ENCODE measurements at places on chromosomes 1 and 21.

GRCh38 chr1:148352470-148353053 lies 130.5 kb downstream of the PPIAL4G start:
- DNase-seq: no peak

DNA sequence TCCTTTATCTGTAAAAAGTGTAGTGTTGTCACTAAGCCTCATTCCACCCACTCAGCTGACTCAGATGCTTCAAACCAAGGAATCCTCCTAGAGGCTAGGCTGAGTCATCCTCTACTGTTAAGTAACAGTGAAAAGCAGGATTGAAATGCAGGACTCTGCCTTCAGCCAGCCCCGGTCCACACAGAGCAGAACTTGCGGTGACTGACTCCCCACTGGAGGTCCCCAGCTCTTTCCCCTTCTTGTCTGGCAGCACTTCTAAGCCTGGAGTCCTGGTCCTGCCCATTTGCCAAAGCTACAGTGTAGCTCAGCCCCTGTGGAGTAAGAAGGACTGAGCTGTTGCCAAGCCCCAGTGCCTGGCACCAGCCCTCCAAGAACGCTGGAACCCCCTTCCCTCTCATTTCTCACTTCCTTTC lies 1.7 kb downstream of the RAB7B start:
- DNase-seq: no peak

GRCh38 chr1:236768601-236769000 lies 26.5 kb upstream of the MTR start:
- DNase-seq: no peak

DNA sequence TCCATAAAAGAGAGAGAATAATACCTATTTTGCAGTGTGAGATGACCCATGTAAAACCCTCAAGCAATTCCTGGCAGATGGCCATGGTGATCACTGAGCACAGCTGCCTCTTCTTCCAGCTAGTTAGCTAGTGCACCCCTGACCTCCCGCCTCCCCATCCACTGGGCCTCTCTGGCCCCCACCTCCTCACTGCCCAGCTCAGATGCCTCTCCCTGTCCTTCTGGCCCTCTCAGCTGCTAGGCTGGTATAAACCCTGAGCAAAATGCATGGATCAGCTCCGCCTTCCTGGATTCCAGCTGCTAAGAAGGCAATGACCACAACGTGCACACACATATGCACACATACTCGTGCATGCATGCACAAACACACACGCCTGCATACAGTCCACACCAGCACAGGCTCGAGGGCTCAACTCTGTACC lies 117.2 kb downstream of the DMRTB1 start:
- no peak for DNase-seq

DNA sequence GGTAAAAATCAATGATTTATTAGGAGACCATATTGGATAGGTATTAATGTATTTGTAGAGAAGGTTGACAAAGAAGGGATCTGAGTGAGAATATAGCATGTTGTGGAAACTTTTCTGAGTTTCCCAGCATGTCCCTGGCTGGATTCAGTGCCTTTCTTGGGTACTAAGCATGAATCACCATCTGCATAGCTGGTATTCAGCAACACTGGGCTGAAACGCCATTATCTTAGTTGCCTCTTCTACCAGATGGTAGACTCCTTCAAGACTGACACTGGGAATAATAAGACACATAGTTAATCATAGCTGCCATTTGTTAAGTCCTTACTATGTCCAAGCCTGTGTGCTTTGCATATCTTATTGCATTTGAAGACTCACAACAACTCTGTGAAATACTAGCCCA lies 45.5 kb downstream of the ATP5PF start:
- no peak for DNase-seq

DNA sequence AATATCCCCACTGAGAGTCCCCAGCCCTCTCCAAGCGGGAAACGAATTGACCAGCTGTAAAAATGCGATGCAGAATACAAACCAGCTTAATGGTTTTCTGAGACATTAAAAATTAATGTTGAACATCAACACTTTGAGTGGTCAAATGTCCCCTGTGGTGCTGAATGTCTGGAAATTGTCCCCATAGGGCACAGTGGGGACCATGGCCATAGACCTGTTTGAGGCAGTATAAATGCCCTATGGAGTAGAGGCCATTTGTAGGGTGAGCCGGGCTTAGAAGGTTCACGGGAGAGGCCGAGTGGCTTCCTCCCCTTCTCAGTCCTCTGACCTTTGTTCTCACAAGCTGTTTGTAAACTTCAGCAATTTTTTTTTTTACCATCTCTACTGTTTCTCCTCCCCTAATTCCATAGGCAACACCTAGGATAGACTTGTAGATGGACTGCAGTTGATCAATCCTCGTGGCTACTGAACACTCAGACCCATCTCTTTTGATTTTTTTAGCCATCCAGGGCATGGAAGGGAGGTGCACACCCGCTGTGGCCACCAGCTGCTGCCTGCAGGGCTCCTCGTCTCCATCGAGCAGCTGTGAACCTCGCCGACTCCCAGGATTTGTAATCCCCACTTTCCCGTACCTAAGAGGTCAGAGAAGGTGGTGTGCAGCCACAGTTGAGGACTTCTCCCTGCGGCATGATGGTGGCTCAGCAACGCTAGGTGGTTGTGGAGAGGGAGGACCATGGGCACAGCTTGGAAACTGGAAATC lies 41.0 kb downstream of the KAZN start:
- no peak for DNase-seq

DNA sequence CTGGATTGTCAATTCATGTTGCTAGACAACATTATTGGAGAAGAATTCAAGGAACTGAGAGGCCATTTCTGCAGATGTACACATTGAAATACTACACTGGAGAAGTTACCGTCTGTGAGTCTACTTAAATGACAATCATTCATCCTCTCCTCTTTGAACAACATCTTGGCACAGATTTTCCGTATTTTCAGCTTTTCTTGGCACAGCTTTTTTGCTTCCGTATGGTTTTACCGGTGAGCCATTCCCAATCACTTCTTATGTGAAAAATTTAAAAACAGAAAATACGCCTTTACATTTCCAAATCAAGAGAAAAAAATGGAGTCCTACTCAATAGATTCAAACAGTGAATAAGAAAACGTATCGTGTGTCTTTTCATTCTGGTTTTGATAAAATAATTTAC lies 1493.7 kb downstream of the AMY1C start:
- no peak for DNase-seq

GRCh38 chr1:167328816-167329483 lies 108.3 kb downstream of the POU2F1 start:
- DNase-seq: no peak

GRCh38 chr1:118136187-118136941 lies 48.7 kb downstream of the SPAG17 start:
- no peak for DNase-seq

DNA sequence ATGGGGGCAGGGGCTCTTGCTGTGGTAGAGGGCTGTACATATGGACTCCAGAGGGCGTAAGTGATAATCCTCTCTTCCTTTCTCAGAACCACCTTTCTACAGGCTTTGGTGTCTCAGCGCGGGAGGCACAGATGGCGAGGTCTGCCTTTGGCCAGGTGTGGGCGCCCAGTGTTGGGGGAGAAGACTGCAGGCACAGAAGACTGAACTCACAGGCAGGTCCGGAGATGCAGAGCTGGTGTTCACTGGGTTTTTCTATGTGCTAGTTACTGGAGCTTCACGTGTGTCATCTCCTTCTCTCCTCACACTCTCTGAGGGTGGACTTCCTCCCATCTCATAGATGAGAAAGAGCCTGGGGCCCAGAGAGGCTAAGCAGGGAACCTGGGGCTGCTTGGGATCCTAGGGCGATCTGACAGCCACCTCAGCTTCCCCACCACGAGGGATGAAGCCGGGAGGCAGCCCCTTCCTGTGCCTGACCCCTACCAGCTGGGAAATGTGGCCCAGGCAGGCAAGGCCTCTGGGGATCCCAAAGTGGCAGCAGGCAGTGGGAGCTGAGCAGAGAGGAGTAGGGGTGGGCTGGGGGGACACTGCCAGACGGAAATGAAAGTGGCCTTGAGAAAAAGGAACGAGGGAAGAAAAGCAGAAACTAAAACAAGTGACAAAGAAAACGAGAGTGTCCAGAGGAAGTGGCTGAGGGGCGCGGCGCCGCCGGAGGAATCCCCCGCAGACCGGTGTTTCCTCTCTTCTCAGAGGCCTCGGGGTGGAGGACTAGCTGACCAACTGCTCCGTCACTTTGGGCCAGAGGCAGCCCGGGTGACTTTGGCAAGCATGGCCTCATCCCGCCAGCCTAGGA lies 191.6 kb downstream of the HIVEP3 start:
- no peak for DNase-seq

- no peak for DNase-seq
Observed at GRCh38 chr1:43565600-43566360, 35.1 kb downstream of the PTPRF start.

DNA sequence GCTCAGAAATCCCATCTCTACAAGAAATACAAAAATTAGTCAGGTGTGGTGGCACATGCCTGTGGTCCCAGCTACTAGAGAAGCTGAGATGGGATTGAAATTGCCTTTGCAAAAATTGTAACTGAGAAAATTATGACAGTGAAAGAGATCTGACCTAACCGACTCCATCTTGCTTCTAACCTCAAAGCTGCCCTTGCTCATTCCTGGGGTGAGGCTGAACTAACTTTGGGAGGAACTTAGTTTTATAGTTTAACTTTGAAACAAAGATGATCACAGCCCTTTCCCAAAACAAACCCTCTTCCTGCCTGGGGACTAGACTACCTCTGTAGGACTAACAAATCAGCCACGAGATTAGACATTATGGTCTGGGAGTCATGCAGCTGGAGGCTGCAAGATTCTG lies 33.8 kb upstream of the ERO1B start:
- no peak for DNase-seq

DNA sequence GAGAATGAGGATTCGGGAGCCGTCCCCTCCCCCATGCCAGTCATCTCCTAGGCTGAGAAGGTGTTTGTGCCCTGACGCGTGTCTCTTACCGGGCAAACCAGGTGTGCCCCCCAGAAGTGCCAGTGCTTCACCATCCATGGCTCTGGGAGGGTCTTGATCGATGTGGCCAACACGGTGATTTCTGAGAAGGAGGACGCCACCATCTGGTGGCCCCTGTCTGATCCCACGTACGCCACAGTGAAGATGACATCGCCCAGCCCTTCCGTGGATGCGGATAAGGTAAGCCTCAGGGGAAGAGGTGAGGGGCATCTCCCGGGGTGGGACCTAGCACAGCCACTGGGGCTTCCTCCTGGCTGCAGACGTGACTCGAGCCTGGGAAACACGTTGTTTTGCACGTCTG lies 959 bp downstream of the PADI6 start:
- no peak for DNase-seq

- no peak for DNase-seq
Observed at GRCh38 chr21:36436829-36437744, 42.8 kb downstream of the CLDN14 start.

- no peak for DNase-seq
Observed at GRCh38 chr1:57976216-57976615, 552.4 kb upstream of the DAB1 start.

GRCh38 chr1:43841321-43842174 lies 92.1 kb upstream of the ARTN start:
- DNase-seq: no peak

GRCh38 chr1:216461466-216461865 lies 38.2 kb upstream of the USH2A start:
- DNase-seq: no peak

DNA sequence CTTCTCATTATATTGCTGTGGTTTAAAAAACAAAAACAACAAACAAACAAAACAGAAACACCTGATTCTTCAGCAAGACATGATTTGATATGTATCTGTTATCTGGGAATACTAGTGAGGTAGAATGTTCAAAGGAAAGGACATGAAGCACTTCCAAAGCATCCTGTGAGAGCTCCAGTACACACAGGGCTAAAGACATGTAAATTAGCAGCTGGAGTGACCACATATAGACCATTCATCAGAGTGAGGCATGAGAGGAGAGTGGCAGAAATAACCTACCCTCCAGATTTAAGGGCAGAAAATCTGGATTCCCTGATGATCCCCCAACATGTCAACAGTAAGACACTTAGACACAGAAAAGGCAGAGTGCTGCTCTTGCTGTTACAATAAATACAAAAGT lies 260.5 kb upstream of the CHRM3 start:
- no peak for DNase-seq

DNA sequence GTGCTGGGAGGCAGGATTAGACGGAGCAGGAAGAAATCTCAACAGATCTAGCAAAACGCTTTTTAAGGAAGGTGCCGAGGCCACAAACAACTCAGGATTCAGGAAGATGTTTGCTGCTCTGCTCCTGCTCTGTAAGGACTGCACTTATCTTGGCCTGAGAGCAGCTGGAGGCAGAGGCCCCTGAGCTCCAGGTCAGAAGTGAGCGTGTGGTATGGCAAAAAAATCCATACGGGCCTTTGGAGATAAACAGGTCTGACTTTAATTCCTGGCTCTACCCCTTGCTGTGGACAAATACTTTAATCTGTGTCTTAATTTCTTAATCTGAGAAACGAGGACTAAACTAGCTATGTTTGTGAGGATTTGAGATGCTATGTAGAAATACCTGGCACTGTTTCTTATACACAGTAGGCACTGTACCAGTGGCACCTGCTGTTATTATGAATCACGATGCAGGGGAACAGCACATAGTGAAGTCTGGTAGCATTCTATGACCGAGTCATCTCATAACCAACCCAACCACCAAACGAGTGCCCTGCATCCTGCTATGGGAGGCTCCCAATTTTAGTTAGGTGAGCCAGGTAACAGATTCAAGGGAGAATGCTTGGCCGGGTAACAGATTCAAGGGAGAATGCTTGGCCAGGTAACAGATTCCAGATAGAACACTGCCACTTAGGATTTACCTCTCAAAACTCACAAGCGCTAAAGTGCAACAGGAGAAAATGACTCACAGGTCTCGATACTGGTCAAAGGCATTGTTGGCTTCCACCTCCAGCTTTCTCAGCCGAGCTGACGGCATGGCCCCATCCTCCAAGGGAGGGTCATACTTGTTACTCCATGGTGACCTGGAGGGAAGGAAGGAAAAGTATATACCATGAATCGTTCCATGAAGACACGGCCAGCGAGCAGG lies 65.9 kb downstream of the SLC66A1 start:
- no peak for DNase-seq

DNA sequence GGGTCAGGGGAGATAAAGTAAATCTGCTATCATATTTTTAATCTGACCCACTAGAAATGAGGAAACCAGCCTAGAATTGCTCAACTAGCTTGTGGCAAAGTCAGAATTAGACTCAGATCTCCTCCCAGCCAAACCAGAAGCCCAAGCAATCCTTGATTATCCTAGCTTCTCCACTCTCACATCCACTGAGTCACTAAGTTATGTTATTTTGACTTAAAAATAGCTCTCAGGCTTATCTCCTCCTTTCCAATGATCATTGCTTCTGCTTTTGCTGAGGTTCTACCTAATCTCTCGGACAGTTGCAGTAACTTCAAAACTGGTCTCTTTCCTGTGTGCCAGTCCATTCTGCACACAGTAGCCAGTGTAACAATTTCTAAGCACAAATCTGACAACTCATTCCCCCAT lies 22.9 kb downstream of the OVAAL start:
- DNase-seq: no peak

GRCh38 chr1:86441581-86441980 lies 17.6 kb downstream of the CLCA2 start:
- DNase-seq: no peak
